ENCODE measurements at places on chromosomes 3 and 15.

GRCh38 chr15:65824031-65824743 lies 32.1 kb upstream of the DENND4A start:
- no peak for DNase-seq

GRCh38 chr3:64300790-64301423 lies 75.6 kb upstream of the PRICKLE2 start:
- no peak for DNase-seq

GRCh38 chr15:100615801-100616200 lies 13.4 kb downstream of the ASB7 start:
- no peak for DNase-seq

- no peak for DNase-seq
Measured at GRCh38 chr3:172040981-172041963, 1.9 kb downstream of the FNDC3B start.

DNA sequence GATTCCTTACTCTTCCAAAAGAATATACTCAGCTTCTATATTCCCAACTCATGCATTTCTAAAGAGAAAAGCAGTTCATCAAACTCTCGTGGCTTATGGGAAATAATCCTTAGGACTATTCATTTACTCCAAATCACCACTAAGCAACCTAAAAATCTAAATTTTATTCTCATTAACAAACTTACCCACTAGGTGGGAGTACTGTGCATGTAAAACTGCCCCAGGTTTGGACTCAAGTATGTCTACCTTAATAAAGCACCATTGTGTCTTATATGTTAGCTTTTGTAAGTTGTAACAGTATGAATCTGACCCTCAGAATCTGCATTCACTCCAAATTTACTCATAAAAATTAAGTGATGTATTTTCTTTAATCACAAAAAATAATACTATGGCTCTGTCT lies 25.3 kb downstream of the RAD18 start:
- no peak for DNase-seq

DNA sequence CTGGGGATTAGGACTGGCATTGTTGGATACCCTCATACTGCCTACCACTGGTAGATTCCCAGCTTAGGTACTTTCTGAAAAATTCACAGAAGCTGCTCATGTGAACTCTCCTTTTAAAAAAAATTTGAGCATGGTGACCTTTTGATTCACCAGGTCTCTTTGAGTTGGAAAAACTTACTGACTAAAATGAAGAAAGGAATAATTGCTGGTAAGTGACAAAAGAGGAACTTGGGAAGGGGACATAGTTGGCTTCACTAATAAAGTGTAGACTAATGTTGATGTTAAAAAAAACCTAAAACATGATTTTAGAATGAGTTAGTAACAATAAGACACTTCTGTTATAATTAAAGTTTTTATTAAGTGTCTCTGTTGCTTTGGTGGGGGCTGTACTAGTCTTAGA lies 8.6 kb downstream of the VPS8 start:
- DNase-seq = no peak

DNA sequence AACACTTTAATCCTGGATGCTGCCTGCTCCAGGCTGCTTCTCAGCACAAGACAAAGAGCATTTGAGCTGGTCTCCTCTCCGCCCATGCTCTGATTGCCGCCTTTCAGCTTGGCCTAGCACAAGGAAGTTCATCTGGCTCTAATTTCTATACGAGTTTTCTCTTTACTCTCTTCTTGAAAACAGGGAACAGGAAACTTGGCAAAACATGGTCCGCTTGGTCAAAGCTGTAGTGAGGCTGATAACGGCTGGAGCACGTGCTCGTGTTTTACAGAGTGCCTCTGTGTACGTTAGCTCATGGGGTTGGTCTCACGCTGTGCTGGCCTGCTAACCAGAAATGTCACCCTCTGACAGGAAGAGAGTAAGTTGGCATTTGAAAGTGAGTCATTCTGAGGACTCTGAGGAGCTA lies 19.2 kb downstream of the RARRES1 start:
- DNase-seq = no peak

- DNase-seq = no peak
Measured at GRCh38 chr15:40536501-40536900, 28.3 kb downstream of the CCDC32 start.

DNA sequence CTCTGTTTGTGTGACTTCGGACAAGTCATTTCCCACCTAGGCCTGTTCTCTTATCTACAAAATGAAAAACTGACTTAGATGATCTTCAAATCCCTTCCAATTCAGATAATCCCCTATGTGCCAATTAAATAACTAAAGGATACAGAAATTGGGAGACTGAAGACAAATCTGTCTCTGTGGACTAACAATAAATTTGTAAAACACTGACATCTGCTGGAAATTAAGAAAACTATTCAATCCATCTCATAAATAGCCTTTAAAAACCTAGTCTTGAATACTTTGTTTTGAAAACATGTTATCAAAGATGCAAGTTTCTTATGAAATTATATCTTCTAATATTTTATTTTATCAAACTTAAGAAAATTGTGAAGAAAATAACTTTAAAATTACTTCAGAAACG lies 38.3 kb downstream of the MTHFS start:
- DNase-seq = no peak

DNA sequence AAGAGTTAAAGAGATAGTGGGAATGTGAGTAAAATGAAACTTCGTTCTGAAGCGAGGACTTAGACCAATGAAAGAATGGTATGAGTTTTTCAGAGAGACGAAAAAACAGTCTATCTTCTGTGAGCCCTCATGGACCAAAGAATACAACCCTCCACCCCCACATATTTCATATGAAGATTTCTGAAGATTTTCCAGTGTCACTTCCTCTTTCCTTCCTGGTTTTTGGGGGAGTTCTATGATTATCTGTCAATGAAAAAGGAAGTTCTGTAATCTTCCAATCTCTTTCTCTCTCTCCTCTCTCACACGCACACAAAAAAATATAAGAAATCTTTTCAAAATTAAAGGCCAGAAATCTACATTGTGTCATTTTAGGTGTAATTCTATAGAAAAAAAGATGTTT lies 27.7 kb downstream of the CMSS1 start:
- DNase-seq = no peak

GRCh38 chr3:150602426-150603152 lies 532 bp upstream of the SELENOT start:
- DNase-seq = no peak

- peak; percentile 47 for DNase-seq
Measured at GRCh38 chr3:141055136-141055535, 4.0 kb downstream of the SPSB4 start.

- DNase-seq = no peak
Measured at GRCh38 chr3:135261916-135262315, 466.9 kb downstream of the EPHB1 start.

- DNase-seq = peak; percentile 50
Measured at GRCh38 chr15:80456517-80457492, 52.6 kb downstream of the ARNT2 start.

GRCh38 chr15:56868170-56868569 lies 50.3 kb upstream of the TCF12 start:
- no peak for DNase-seq

GRCh38 chr3:153369561-153370374 lies 207.7 kb downstream of the RAP2B start:
- DNase-seq = no peak

- no peak for DNase-seq
Measured at GRCh38 chr3:100289339-100289738, 28.5 kb downstream of the TBC1D23 start.

GRCh38 chr3:59660852-59661625 lies 611.2 kb upstream of the CFAP20DC start:
- no peak for DNase-seq

- no peak for DNase-seq
Measured at GRCh38 chr3:117656391-117656790, 946.8 kb downstream of the TUSC7 start.

DNA sequence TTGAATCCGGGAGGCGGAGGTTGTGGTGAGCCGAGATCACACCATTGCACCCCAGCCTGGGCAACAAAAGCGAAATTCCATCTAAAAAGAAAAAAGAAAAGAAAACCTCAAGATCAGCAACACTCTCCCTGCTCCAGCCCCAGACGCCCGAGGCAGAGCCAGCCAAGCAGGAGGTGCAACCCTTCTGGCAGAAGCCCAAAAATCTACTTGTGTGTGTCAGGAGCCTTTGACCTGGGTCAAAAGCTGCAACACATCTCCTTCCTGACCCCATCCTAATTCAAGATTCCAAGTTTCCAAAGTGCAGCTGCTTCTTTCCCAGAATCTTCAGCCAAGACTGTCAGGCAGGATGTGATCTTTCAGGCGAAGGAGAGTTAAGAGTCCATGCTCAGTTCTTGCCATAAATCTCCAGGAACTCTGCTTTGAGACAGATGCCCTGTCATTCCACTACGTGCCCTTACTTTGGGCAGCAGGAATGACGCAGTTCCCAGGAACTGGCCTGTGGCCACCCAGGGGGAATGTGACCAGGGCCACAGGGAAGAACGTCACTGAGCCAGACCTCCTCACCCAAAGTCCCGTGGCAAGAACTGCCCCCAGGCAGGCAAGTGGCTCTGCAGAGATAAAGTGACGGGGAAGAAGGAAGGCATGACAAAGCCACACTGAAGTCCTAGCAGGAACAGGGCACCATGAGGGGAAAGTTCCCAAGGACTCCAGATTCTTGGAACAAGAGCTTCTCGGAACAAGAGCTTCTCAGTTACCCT lies 39.4 kb downstream of the SH3BP5 start:
- peak; percentile 97 for DNase-seq

GRCh38 chr3:109364088-109364487 lies 26.7 kb upstream of the DPPA4 start:
- no peak for DNase-seq

GRCh38 chr3:128316481-128316891 lies 150.2 kb downstream of the DNAJB8 start:
- DNase-seq = peak; percentile 47

DNA sequence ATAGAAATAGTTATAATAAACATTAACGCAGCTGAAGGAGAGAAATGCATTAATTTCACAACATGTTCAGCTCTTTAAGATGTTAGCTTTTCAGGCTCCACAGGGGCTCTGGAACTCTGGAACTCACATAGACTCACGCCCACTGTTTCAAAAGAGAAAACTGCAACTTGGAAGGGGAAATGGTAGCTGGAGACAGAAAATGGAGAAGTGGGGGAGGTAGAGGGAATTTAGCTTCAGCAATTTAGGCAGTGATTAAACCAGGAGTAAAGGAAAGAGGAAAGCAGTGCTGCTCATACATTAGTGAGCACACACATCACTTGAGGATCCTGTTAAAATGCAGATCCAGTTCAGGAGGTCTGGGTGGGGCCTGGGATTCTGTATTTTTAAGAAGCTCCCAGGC lies 274.8 kb upstream of the TRIM42 start:
- no peak for DNase-seq

GRCh38 chr3:100151024-100151707 lies 36.9 kb upstream of the FILIP1L start:
- DNase-seq = no peak

- DNase-seq = no peak
Measured at GRCh38 chr3:131658115-131658514, 155.3 kb upstream of the MRPL3 start.

- DNase-seq = no peak
Measured at GRCh38 chr3:157360044-157360443, 76.6 kb upstream of the PTX3 start.

GRCh38 chr3:162641907-162642306 lies 1145.3 kb downstream of the OTOL1 start:
- DNase-seq = no peak

GRCh38 chr3:71384388-71384787 lies 199.1 kb downstream of the FOXP1 start:
- DNase-seq = no peak

DNA sequence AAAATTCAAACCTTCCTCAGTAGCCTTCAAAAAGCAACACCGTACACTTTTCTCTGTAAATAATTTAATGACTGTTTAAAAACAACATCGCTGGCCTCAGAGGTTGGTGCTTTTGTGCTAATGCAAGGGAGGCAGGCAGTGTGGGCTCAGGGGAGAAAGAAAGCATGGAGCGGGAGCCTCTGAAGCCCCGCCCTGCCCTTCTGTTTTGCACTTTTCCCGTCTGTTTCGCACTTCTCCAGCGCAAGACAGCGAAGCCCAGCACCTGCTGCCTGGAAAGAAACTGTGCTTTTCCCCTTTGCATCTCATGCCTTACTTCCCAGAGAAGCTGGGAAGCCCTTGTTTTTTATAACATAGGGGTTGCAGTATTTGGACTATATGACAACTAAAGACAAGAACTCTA lies 23.1 kb downstream of the TRPM1 start:
- no peak for DNase-seq

GRCh38 chr3:152196782-152197181 lies 71.9 kb upstream of the MBNL1 start:
- no peak for DNase-seq

- no peak for DNase-seq
Measured at GRCh38 chr15:96565266-96565665, 234.8 kb downstream of the NR2F2 start.

- DNase-seq = no peak
Measured at GRCh38 chr3:136624371-136624770, 127.8 kb downstream of the STAG1 start.

DNA sequence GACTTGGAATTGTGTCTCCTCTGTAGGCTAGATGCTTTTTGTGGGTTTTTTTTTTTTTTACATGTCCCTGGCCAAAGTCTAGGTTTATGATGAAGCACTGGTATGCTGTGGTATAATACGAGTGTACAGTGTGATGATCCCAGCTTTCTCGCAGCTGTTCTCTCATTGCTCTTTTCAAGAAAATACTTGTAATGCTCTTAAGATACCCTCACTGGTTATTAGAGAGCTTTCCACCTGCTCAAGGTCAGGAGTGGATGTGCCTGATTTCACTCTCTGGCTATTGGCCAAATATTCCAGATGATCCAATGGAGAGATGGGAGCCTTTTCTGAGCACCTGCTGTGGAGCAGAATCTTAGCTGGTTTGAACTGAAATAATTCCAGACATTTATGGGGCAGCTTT lies 215.1 kb downstream of the MYRIP start:
- DNase-seq = no peak

- no peak for DNase-seq
Measured at GRCh38 chr15:58147171-58147611, 9.0 kb downstream of the AQP9 start.

- no peak for DNase-seq
Measured at GRCh38 chr3:40229386-40229785, 80.1 kb upstream of the EIF1B start.

DNA sequence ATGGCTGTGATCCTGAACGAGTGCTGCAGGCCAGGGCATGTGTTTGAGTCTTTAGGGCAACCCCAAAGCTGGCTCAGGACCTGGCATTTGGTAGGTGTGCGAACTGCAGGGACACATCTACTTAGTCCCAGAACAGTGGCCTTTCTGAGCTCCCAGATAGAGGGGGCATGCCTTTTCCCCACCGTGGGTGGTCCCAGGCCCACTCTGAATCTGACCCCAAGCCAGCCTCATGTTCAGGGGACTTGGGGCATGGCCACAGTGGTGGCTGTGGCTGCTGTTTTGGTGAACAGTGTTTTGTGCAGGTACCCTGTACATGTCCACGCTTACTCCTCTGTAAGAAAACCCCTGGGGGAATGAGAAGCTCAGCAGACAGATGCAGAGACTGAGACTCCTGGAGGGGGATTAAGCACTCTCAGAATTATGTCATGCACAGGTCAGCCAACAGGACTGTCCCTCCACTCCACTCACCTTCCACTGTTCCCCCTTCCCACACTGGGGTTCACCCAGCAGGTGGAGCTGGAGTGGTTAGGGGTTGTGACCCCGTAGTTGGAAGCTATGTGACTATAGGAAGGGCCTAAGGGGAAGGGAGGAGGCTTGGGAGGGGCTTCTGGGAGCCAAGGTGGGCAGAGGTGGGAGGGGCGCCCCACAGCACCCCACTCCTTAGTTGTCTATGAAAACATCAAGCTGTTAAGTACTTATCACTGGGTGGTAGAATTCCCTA lies 16.4 kb downstream of the ESYT3 start:
- DNase-seq = peak; percentile 59

All from coronary artery (tissue), 2 donors.